ENCODE measurements at places on chromosomes 12 and 14.

DNA sequence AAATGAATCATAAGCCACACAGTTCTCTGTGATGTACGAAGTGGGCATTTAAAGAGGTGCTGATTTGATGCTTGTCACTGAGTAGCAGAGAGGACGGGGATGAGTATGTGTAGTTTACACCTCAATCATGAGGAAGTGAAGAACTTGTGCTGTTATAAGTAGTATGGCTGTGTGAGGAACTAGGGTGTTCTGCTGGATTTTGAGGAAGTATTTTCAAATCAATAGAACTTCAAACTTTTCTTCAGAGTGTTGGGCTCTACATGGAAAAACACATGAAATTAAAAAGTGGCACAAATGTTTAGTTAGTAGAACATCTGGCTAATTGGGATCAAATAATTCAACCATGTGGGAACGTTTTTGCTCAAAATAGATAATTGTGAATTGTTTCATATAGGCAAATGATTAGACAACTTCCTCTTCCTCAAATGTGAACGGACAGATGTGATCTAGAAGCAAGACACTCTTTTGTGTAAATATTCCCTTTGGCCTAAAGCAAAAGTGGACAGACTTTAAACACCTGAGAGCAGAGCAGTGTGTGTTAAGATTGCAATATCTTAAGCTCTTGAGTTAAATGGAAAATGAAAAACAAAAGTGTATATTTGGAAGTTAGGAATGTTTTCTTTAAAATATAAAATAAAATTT is 168.5 kb downstream of the NAV3 start:
- DNase-seq, result no peak

DNA sequence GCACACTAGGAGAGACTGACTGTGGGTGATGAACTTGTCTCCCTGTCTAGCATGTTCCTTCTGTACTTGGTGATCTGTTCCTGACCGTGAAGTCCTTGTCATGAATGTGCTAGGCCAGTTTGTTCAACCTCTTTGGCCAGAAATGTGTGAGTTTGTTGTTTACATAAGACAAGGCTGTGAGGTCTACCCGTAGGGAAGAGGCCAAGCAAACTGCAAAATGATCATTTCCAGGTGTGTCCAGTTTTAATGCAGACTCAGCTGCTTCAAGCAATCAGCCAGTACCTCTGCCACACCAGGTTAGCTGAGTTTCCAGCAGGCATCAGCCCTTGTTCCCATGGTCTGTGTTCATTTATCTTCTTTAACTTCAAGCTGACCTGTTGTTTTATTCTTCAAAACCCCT is 440.2 kb downstream of the FUT8 start:
- no peak for DNase-seq

DNA sequence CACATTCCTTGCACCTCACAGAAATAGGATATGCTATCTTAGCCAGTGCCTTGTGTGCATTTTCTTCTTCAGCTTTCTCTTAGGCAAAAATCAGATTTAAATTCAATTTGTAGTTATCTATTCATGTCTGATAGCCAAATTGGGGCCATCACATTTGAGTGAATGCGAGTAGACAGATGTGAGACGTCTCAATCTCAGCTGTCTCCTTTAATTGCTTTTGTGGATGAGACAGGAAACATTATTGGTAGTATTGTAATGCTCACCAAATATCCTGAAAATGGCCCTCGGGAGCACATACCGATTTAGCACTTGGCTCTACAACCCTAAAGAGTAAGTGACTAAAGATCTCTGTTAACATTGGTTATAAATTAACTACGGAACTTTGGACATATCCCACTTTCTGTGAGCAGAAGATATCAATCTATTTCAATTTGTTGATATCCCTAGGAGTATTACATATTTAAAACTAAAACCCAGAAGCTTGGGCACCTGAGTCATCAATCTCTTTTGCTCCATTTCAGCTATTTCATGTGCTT is 1012.5 kb upstream of the TMEM132C start:
- no peak for DNase-seq

DNA sequence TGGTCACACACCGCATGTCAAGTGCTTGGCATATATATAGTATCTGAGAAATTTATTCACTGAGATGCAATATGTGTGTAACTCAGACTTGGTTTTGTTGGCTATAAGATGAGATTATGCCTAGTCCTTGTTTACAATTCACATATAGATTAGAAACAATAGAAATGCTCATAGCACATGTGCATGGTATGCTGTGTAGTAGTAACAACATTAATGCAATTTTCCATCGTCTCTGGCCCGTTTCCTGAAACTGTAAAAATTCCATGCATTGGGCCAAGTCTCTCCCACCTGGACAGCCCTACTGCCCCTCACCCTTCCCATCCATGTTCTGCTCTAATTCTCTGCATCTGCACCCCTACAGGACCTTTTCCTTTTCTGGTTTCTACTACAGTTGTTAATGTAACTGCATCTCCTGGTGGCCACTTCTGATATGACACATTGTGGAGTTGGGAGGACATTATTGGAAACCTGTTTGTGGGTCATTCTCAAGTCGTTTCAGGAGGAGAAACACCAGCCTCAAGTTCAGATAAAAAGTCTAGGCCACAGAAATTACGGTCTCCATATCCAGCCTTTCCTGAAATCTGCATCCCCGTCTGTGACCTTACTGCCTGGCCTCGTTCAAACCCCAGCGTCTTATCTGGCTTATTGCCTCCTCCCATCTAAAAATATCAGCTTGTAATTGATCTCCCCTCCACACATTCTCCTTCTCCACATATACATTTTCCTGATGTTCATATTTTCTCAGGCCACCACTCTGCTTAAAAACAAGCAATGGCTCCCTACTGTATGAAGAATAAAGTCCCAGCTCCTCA is 37.5 kb downstream of the EMP1 start:
- peak; percentile 72 for DNase-seq

DNA sequence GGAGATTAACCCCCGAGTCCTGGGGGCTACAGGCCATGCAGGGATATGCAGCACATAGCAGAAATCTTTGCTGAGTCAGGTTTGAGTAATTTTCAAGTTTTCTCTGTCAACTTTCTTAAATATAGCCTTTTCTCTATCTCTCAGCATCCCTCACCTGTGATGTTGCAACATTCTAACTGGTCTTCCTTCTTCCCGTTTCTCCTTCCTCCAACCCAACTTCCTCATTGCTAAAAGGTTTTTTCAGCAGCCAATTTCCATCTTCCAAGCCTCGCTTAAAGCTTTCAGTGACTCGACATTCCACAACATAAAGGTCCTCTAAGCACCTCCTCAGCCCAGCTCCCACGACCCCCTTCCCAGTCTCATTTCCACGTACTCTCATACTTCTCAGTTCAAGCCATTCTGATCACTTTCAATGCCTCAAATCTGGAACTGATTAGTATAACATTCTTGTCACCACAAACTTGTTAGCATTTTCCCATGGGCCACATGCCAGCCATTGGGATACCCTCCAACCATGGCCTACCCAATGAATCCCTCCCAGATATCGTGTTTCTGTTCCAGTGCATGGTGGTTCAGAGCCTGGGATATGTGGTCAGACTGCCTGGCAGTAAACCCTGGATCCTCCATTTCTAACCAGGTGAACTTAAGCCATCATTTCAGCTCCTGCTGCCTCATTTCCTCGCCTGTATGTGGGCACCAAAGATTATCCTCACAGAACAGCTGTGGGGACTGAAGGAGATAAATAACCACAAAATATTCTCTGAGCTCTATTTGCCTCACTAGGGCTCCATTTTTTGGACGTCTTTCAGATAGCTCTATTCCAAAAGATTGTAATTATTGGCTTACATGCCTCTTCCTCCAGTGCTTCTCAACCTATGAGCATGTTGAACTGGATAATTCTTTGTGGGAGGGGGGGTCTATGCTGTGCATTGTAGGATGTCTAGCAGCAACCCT is 65.8 kb downstream of the KCNK10 start:
- DNase-seq, result no peak

DNA sequence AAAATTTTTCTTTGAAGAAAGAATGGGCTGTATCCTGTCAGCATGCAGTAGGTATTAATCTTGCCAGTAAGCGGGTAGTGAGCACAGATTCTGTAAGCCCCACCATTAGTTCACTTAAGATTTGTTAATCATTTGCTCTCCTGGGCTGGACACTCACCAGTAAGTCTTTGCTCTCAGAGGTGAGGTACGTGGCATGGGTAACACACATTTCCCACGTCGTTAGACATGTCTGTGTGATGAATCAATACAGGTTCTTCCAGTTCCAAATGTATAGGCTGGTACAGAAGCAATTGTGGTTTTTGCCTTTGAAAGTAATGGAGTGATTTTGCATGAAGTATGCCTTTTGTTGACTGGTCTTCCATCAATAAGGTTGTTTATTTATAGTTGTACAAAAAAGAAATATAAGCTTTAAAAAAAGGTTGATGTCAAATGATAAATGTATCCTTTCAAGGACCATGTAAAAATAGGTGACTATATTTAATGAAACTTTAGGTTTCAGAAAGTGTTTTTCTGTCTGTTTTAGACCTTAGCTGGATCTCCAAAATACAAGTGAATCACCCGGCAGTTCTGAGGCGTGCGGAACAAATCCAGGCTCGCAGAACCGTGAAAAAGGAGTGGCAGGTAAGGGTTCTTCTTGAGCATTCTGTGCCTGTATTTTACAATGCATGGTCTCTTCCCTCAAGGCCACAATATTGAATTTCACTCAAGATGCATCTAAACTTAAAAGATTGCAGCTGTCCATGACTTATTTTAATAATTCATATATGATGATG is 45.5 kb downstream of the DERA start:
- no peak for DNase-seq

DNA sequence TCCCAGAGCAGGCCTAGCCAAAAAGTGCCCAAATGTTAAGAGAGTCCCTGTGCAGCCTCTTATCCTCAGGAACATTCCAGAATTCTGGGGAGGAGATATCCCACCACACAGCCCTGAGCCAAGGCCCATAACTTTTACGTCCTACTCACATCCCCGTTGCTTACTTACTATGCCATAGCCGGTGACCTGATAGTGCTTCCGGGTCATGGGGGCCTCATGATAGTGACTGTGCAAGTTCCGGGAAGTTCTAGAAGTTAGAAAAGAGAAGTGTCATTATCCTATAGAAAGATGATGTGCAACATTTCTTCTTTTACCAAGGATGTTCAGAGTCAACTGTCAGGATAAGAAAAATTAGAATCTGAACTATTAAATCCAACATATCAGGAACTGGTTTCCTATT is 15.6 kb upstream of the NGB start:
- DNase-seq, result no peak

- no peak for DNase-seq
Measured at GRCh38 chr14:57845802-57846531, 19.9 kb downstream of the SLC35F4 start.

DNA sequence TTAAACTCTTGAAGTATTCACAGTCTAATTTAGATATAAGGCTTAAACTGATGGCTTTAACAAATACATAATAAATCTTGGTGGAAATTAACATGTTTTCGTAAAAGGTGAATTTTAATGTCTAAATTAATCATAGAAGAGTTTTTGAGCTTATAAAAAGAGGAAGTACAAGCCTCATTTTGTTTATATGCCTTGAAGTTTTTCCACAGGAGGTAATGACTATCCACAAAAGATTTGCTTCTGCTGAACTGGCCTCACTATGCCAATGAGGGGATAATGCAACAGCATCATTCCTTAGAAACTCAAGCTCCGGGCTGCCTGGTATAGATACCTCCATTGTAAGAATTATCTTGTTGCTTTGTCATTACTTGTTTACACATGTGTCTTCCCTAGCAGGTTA is 175.6 kb downstream of the DUSP6 start:
- no peak for DNase-seq

GRCh38 chr12:68591734-68592418 is 18.8 kb upstream of the RAP1B start:
- DNase-seq, result no peak

DNA sequence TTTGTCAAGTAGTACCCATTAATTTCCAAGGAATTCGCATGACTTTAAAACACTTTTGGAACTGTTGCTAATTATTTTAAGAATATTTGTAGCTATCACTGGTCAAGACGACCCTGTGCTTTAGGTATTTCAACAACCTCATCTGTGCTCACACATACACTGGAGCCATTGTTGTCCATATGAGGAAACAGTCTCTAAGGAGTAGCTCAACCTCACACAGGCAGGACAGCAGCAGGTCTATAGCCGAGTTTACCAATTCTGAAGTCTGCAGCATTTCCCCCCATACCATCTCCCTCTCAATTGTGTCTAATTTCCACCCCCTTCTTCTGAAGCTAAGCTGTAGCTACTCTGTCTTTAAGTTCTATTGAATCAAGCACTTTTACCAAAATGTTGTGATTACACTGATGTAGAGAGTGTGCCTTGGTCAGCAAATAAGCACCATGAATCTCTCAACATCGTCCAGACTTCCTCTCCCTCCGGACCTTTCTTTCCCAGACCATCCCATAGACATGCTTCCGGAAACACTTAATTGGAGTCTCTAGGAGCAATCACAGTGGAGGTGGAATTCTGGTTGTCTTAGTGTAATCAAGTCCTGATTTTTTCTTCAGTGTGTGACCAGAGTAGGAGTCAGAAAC is 48.5 kb upstream of the NUAK1 start:
- no peak for DNase-seq

DNA sequence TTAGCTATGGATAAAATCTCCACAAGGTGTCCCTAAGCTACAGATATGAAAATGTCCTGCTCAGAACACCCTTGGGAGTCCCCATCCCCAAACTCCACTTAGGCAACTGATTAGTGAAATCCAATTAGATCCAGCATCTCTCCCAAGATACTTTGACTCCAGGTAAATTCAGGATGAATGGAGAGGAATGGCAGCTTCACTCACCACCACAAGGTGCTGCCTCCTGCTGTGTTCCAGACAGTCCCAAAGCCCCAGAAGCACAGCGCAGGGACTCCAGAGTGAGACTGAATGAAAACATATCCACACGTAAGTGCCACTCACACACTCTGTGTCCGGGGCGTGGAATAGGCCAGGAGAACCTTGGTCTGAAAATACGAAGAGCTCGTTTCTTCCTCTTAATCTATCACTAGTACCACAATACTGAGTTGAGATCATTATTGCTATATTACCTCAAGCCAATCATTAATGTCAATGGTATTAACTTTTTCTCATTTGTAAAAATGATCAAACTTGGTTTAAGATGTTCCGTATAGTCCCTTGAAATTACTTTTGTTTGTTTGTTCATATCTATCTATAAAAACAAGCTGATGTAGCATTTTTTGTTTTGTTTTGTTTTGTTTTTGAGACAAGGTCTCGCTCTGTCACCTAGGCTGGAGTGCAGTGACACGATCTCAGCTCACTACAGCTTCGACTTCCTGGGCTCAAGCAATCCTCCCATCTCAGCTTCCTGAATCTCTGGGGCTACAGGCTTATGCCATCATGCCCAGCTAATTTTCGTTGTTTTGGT is 70.0 kb upstream of the BICD1 start:
- no peak for DNase-seq

GRCh38 chr12:10936506-10936905 is 2.6 kb downstream of the TAS2R14 start:
- no peak for DNase-seq

DNA sequence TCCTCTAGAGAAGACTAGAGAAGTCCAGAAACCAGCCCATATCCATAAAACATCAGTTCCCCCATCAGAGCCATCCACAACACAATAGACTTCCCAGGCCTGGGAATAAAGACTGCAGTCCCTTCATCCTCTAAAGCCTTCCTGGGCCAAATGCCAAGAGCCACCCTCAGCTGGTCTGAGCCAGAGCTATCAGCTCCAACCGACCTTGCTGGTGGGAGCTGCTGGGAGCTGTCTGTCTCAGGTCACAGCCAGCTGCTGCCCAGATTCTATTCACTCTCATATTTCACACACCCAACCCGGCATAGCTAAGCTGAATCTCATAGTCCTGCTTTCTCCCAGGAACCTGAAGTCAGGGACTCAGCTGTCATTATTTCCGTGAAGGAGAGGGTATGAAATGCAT is 10.9 kb upstream of the TFCP2 start:
- DNase-seq, result no peak

All from sciatic nerve (tissue), 2 donors.